Stimulated activated CD8-positive, alpha-beta memory T cell treated with anti-CD3 and anti-CD28 coated beads, Interleukin-4, amount 100 ng/mL, for 1 hour (primary cell): ENCODE measurements at places on chromosomes 5 and 9.

DNA sequence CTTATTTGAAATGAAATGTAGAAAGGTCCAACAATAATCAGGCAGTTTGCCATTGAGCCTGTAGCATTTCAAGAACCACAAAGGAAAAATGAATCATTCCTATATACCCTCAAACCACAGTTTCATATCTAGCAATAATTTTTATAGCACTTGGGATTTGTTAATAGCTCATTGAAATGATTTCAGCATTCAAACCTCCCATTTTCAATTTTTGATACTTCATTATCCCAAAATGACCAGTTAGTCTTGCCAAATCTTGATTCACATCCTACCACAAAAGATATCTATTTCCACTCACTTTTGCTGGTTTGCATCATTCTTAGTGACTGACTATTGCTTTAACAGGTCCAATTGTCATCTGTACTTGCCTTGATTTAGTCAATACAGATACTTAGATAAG lies 790.1 kb downstream of the TLE1 start:
- no peak for DNase-seq

DNA sequence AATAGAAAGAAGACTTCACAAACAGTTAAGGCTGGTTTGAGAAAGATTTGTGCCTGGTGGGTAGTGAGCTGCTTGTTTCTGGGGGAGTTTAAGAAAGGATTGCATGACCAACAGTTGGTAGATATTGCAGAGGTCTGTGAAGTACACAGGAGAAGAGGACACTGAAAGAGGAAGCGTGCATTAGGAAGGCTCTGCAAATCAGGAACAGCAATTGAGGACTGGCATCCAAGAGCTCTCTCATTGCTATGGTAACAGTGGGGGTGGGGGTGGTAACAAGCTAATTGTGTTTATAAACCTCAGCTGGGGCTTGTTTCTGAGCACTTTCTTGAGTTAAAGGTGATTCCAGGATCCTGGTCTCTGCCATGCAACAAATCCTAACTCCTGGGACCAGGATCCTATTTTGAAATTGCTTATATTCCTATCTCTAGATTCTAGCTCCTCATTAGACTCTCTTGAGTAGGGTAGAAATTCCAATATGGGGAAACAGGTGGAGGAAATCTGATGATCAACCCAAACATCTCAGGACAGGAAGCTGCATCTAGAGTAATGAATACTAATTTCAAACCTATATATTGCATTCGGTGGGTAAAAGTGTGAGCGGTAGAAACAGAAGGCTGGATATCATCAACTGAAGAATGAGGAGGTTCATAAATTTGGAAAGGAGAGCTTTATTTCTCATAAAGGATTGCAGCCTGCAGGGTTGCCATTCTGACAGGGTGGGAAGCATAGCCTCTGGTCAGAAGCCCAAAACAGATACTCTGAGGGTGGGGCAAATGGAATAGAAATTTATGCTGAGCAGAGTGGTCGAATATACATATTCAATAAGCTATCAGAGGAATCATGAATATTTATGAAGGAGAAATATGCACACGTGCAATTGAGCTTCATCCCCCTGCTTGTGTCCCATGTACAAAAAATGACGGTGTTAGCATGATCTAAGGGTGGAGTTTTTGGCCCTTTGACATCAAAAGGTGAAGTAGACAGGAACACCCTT lies 79.4 kb downstream of the PTTG1 start:
- DNase-seq = no peak

- no peak for DNase-seq
These were observed 121.1 kb upstream of the SEMA6A start for GRCh38 chr5:116695681-116696080.

DNA sequence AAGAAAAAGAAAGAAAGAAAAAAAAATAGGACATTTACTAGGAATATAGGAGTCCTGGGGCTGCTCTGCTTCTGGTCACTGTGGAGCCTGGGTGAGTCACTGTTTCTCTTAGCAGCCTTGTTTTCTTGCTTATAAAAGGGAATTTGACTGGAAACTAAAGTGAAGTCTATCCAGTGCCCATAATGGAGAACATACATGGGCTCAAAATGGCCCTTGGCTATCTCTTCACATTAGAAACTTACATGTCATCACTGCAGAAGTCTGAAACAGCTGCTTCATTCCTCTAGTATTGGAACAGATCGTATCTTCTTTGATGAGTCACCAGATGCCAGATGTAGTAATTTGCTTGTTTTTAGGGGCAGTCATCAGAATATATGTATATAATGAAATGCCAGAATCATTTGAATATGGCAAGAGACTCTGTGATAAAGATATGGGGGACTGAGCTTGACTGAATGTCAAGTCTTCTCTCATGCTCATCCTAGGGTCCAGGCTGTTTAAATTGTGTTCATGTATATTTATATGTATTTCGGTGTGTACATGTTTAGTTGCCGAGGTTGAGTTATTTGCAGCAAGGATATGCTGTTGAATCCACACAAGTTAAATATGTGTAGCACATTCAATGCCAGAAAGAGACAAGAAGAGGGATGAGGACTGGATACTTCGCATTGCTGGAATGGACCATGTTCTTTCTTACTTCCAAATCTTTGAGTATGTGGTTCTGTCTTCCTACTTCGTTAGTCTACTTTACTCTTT lies 56.7 kb downstream of the SGCD start:
- no peak for DNase-seq

- DNase-seq = no peak
These were observed 51.7 kb downstream of the ZNF474 start for GRCh38 chr5:122180863-122181548.

- DNase-seq = no peak
These were observed 149.9 kb upstream of the KLF4 start for GRCh38 chr9:107639426-107639825.

- no peak for DNase-seq
These were observed 46.3 kb downstream of the FSTL4 start for GRCh38 chr5:133565993-133566392.

DNA sequence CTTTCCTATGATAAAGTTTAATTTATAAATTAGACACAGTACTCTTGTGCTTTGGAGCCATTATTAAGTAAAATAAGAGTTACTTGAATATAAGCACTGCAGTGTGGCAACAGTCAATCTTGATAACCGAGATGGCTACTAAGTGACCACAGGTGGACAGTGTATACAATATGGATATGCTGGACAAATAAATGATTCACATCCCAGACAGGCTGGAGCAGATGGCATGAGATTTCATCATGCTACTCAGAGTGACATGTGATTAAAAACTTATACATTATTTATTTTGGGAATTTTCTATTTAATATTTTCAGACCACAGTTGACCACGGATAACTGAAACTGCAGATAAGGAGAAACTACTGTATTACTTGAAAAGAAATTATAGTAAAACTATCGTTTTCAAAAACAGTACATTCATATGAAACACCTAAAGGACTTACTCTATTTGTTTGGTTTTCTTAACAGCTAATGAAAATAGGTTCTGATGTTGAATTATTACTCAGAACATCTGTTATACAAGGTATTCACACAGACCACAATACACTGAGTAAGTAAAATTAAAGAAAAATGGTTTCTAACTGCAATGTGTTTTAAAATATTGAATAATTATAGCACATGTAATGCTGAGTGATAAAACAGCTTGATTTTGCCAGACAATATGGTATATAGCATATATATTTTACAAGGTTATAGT lies 16.0 kb downstream of the LYRM7 start:
- no peak for DNase-seq

DNA sequence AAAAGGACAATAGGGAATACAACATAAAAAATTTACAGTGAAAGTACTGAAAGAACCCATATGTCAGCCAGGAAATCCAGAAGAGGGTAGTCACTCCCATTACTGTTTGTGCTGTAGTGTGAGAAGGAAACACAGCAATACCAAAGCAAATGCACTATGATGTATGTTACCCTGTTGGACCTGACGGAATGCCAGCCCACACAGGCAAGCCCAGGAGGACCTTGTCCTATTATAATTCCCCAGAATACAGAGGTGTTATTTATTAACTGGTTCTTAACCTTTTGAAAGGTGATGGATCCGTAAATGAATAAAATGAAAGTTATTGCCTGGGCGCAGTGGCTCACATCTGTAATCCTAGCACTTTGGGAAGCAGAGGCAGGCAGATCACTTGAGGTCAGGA lies 79.0 kb downstream of the GDA start:
- no peak for DNase-seq

- no peak for DNase-seq
These were observed 1176.1 kb downstream of the CDH9 start for GRCh38 chr5:25862276-25862675.

- DNase-seq = peak; percentile 11
These were observed 53.4 kb upstream of the SUB1 start for GRCh38 chr5:32531885-32532520.

DNA sequence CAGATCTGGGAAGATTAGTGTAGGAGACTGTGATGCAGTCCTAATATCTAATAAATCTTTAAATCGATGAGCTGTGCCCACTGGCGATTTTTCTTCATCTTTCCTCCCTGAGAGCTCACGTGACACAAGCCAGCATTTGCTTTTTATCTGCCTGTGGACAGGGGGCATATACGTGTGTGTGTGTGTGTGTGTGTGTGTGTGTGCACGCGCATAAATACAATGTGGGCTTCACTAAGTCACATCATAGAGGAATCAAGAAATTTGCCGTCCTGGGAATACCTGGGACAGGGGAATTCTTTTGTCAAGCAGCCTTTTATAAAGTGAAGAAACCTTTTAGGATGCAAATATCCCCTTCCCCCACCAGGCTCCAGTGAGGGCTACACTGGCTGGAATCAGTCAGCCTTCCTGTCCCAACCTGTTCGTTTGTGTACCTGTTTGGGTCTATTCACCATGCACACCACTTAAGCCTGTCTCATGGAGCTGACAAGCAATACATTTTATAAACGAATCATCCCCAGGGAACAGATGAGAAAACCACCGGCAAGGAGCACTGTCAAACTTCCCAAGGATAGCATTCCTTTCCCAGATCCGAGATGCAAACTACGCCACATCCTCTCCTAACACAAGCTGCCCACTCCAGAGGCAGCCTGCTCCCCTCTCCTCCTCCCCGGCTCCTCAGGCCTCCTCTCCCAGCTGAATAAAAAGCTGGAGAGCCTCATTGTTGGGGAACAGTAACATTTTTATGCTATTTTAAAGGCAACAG lies 2.7 kb downstream of the EPB41L4B start:
- no peak for DNase-seq

GRCh38 chr9:7094052-7094451 lies 336.3 kb downstream of the KDM4C start:
- no peak for DNase-seq

- no peak for DNase-seq
These were observed 96.5 kb downstream of the GADD45G start for GRCh38 chr9:89701221-89701798.

DNA sequence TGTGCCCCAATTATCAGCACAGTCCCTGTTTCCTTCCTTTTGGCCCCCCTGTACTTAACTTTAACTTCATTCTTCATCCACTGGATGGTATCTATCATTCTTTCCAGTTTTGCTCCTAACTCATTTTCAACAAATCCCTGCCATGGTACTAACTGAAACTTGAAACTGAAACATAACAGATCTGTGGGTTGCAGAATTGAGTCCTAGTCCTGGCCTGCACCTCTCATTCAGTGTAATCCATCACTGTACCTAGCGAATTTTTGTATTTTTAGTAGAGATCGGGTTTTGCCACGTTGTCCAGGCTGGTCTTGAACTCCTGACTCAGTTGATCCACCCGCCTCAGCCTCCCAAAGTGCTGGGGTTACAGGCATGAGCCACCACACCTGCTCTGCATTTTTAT lies 15.3 kb upstream of the PIK3R1 start:
- no peak for DNase-seq

- no peak for DNase-seq
These were observed 47.2 kb downstream of the RAB24 start for GRCh38 chr5:177256296-177256695.

GRCh38 chr9:3750321-3750720 lies 224.5 kb upstream of the RFX3 start:
- DNase-seq = no peak

DNA sequence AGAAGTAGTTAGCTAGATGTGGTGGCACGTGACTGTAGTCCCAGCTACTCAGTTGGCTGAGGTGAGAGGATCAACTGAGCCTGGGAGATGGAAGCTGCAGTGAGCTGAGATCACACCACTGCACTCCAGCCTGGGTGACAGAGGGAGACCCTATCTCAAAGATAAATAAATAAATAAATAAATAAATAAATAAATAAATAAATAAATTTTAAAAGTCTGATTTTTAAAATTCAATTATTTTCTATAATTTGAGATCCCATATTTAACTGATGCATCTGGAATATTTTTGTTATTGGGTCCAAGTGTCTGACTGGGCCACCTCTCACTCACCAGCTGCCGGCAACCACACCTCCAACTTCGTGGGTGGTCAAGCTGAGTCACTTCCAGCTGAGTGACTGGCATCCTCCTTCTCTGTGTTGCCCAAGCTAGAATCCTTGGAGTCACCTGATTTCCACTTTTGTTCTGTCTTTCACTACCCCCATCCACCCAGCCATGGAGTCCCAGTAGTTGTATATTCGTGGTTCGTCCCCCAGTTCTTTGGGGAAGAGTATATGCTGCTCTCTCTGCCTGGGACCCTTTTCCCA lies 70.9 kb downstream of the EGFLAM start:
- no peak for DNase-seq
